ENCODE measurements at places on chromosomes 4 and X.

GRCh38 chr4:98505992-98506391 lies 152.4 kb downstream of the TSPAN5 start:
- no peak for DNase-seq

GRCh38 chr4:84647312-84647884 lies 64.5 kb downstream of the CDS1 start:
- no peak for DNase-seq

- DNase-seq: no peak
These were observed 125.5 kb downstream of the SPRY1 start for GRCh38 chr4:123522081-123522480.

DNA sequence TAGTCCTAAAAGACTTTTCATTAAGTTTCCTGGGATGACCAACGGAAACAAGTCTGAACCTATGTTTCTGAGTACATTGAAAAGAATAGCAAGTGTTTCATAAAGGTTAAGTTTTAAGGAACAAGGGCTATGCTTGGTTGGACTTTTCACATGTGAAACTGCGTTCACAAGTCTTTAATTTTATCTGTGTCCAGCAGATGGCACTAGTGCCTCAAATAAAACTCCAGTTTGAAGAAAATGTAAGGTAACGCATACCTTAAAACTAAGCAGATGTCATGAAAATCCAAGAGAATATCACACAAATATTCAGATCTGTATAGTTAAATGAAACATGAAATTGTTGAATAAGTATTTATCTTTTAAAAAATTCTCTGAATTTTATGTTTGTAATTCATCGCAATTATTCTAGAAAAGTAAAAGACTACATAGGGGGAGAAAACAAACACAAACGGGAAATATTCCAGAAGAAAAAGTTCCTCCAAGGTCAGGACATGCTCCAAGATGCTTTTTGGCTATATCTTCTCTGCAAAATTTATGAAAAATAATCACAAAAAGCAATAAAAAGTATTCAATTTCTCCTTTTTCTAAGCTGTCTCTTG lies 89.6 kb upstream of the MAD2L1 start:
- no peak for DNase-seq
